ENCODE measurements at places on chromosomes 2 and 18.

- DNase-seq: no peak
These were observed 20.7 kb upstream of the GYPC start for GRCh38 chr2:126635281-126635680.

DNA sequence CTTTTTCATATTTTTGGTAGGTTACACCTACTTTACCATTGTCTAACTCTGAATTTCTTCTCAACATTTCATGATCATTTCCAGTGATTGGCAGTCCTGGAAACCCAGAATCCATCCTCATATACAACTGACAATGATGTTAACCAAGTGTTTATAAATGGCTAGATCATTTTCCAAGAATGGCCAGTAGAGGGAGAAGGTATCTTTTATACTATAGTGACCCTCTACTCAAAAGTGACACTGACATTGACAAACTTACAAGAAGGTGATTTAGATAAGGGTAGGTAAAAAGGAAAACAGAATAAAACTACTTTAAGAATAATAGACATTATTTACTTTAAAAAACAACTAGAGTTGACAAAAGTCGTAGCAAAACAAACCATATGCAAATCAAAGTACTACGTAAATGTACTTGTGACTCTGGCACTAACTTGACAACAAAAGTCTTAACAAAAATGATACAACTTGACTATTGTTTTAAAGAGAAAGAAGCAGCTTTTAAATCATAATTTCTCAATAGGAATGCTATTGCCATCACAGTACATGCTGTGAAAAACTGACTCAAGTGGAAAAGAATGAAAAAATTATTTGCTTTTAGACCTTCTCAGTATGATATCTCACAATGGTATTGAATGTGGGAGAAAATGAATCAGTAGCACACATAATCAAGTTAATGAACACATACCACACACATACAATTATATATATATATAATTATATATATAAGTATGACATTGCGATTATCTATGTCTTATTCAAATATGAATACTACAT lies 76.6 kb upstream of the GRB14 start:
- DNase-seq: peak; percentile 17

- peak; percentile 25 for DNase-seq
These were observed 3.0 kb upstream of the DLX1 start for GRCh38 chr2:172082105-172082943.

GRCh38 chr2:226838722-226839121 lies 2.9 kb downstream of the RHBDD1 start:
- DNase-seq: no peak

DNA sequence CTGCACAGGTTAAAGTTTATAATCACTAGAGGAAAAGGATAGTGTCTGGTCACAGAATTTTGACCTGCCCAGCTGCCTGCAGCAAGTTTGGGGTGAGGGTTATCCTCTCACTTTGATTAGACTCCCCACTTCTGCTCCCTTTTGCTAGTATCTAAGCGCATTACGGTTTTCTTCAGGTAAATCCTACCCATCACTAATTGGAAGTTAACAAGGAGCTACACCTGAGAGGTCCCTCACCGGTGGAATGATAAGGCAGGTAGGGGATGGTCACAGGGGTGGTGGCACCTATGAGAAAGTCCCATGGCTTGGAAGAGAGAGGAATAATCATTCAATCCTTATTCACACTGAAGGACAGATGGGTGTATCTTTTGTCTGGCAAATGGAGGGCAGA lies 7.6 kb downstream of the BCL2 start:
- DNase-seq: no peak

- DNase-seq: no peak
These were observed 14.1 kb downstream of the SP110 start for GRCh38 chr2:230205721-230206120.

DNA sequence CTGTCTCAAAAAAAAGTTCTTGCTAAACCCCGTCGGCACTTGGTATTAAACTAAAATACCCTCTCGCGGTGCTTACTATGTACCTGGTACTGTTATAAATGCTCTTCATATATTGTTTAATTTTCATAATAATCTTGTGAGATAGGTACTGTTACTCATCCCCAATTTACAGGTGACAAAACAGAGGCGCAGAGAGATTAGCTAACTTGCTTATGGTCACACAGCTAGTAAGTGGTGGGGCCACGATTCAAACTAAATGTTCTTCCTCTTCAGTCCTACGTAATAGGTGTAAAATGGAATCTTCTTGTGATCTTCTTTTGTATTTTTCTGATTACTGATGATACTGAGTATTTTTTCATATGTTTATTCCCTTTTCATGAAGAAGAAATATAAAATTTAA lies 51.3 kb downstream of the TET3 start:
- DNase-seq: no peak

- DNase-seq: no peak
These were observed 167.9 kb downstream of the TNS1 start for GRCh38 chr2:217834744-217835513.

- DNase-seq: peak; percentile 15
These were observed 157.1 kb upstream of the DLX2 start for GRCh38 chr2:172259827-172260226.

DNA sequence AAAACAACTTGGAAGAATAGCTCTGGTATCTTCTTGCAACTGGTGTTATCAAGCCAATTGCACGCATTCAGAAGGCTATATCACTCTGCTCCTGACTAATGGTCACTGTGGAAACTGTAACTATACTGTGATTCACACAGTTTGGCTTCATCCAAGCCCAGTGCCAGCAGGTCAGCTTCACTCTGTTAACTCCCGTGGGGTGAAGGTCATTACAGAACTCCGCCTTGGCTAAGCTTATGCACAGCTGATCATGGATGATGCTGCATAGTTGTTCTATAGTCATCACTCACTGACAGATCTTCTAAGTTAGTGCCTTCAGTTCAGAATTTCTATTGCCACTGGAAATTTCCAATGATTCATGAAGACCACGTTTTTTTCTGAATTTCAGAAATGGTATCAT lies 497.2 kb upstream of the NETO1 start:
- DNase-seq: no peak

GRCh38 chr2:177207101-177207500 lies 5.5 kb upstream of the HNRNPA3 start:
- DNase-seq: no peak

DNA sequence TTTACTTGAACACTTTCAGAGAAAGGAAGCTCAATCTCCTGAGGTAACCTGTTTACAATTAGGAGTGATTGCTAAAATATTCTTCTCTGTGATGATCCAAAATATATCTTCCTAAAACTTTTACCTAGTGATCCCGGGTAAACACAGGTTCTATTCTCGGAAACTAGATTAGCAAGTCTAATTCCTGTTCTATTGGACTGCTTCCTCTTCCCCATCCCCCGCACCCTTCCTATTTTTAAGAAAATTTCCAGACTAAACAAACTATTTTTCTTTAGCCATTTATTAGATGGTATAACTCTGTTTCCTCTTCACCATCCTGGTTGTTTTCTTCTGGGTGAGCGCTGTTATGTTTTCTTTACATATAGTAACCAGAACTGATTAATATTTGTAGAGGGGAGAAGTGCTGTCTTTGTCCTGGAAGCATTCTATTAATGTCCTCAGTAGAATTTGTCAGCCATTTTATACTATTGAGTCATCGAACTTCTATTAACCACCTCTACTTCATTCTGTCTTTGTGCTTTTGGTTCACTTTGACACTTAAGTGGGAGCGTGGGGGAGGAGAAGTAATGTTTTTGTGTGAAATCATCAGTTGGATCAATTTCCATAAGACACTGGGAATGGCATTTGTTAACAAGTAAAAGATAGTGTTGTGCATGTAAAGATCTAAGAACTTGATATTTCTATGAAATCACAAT lies 31.8 kb downstream of the CREB1 start:
- DNase-seq: no peak

DNA sequence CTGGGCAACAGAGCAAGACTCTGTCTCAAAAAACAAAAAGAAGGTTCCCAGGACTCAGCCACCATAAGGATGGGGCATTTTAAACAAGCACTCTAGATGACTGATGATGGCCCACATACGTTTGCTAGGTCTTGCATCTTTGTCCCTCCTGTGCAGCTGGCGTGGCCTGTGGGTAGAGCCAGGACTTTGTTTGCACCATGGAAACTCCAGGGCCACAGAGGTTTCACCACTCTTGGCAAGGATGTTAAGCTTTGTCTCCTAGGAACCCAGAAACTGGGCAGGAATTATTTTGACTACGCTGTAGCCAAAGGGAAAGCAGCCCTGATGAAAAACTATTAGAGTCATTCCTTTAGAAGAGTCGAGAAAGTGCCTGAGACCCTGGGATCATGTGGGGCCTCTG lies 75.3 kb upstream of the STPG4 start:
- no peak for DNase-seq

DNA sequence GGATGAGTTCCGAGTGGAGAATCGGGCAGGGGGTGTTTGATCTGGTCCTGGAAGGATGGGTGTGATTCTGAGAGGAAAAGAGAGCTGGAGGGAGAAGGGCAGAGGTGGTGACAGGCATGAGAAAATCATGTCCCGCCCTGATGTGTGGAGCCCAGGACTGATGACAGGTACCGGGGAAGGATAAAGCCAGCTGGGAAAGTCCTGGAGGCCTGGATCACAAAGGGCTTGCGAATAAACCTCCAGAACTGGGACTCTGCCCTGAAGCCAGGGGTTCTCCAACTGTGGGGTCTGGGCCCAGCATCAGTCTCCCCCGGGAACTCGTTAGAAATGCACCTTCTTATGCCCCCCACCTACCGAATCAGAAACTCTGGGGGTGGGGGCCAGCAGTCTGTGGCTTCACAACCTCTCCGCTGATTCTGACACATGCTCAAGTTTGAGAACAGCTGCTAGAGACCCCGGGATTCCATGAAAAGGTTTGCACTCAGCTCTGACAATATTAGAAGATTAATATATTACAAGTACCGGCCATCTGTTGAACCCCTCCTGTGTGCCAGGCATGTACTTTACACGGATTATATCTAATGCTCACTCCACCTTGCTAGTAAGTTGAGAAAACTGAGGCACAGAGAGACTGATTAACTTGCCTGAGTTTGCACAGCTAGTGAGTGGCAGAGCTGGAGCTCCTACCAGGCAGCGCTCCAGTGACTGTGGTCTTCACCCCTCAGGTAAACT lies 8.0 kb downstream of the TNFRSF11A start:
- DNase-seq: no peak

DNA sequence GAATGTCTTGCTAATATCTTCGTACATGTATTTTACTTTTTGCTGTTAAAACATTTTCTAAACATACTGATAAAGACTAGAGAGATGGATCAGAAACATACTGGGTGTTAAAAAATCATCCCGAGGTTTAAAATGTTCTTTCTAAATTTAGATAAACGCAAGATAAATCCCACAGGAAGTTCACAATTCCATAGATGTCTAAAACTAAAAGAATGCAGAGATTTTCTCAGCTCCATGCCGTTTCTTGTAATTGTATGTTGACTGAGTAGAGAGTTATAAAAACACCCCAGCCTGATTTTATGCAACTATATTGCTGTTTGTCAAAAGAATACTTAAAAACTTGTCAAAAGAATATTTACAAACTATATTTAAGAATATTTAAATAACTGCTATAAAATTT lies 455.7 kb downstream of the ARHGAP15 start:
- DNase-seq: no peak

- peak; percentile 62 for DNase-seq
These were observed 14.5 kb downstream of the GPC1 start for GRCh38 chr2:240449764-240450531.

DNA sequence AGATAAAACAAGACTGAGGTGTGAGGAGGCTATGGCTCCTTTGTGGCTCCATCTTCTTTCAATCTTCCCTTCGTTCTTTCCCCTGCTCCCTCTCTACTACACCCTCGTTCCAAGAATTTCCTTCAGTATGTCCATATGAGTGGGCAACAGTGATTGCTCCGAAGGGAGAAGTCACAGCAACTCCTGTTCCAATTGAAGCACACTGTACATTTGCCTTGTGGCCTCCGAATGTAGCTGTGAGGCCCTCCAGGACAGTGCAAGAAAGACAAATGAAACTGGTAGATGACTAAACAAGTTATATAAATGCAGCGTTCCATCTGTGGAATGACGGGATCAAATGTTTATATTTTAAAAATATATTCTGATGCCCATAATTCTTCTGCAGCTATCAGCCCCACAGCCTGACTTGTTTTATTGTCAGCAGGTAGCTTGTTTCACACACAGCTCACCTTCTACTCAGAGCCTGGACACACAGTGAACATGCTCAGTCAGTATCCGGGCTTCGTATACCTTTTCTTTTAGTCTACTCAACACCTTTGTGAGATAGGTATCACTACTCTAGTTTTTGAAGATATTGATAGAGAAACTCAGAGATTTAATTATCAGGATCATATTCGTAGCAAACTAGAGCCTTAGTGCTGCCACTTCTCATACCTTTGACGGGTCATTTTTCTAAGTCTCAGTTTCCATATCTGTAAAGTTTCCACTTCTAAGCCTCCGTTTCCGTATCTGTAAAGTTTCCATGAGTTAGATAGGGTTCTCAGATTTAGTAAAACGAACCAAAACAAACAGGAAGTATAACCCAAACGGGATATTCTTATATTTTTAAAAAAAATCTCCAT lies 216.7 kb upstream of the STON1 start:
- DNase-seq: no peak

DNA sequence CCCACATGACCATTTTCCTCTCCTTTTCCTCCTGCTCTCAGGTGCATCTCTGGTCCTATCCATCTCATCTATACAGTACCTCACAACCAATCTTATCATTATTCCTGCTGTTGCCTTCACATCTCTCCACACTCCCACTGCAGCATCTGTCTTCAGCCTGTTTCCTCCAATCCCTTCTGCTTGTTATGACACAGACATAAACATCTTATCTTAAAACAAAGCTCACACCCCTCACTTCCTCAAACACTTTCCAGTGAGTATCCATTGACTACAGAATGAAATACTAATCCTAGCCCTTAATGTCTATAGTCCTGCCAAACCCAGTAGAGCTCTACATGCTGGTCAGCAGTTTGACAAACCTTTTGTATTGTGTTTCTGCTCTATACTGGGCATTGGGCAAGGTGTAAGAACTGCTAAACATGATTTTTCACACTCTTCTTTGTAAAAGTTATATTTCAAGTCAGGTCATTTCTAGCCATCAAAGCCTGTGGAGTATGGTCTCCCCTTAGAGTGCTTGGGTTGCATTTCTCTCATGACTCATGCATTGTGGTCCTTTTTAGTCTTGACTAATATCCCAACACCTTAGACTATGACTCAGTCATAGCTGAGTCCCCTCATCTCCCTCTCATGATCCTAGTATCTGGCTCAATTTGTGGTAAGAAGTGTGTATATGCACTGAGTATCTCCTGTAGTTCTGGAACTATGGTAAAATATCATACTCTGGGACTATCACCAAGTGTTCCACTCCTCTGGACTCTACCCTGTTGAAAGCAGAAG lies 187.0 kb downstream of the CYRIA start:
- no peak for DNase-seq

GRCh38 chr2:208708486-208708885 lies 301.9 kb downstream of the PTH2R start:
- no peak for DNase-seq

GRCh38 chr2:48444404-48444803 lies 85.5 kb upstream of the STON1 start:
- DNase-seq: no peak

GRCh38 chr2:227031379-227031778 lies 132.6 kb downstream of the COL4A4 start:
- no peak for DNase-seq

- DNase-seq: no peak
These were observed 37.8 kb upstream of the KCNF1 start for GRCh38 chr2:10873790-10874437.

GRCh38 chr2:25409468-25409867 lies 67.7 kb upstream of the DNMT3A start:
- DNase-seq: no peak

GRCh38 chr18:1618364-1618763 lies 713.7 kb downstream of the ADCYAP1 start:
- no peak for DNase-seq
